NCI-H226 (cell line): ENCODE measurements at places on chromosomes 16 and 17.

DNA sequence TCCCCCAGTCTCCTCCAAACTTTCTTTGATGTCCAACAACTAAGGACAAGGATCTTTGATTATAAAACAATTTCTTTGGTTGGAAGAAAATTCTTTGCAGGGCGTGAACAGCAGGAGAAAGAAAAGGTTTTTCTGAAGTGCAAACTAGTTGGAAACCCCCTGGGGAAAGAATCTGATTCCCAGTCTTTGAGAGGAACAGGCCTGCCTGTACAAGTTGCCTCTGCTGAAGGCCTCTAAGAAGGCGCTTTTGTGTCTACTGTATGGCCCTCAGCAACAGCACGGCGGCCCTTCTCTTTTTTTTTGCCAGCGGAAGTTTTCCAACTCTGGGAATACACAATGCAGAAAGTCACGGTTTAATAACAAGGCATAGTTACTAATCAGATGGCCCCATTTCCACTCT is 14.0 kb downstream of the RNF43 start:
- DNase-seq, result peak; percentile 39

DNA sequence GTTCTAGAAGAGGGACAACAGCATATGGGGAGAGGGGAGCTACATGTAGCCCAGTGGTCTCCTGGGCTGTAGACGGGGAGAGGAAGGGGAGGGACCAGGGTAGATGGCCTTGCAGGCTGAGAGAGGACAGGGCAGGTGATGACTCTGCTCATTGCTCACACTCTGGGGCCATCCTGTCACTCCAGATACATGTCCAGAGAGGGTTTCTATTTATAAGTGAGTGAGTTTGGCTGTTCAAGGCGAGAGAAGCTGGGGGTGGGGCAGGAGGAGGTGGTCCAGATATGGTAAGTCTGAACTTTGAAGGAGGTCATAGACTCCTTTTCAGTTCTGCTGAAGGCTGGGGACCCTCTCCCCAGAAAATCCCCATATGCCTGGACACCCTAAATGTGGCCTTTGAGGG is 22.2 kb downstream of the CACNA1G start:
- no peak for DNase-seq

DNA sequence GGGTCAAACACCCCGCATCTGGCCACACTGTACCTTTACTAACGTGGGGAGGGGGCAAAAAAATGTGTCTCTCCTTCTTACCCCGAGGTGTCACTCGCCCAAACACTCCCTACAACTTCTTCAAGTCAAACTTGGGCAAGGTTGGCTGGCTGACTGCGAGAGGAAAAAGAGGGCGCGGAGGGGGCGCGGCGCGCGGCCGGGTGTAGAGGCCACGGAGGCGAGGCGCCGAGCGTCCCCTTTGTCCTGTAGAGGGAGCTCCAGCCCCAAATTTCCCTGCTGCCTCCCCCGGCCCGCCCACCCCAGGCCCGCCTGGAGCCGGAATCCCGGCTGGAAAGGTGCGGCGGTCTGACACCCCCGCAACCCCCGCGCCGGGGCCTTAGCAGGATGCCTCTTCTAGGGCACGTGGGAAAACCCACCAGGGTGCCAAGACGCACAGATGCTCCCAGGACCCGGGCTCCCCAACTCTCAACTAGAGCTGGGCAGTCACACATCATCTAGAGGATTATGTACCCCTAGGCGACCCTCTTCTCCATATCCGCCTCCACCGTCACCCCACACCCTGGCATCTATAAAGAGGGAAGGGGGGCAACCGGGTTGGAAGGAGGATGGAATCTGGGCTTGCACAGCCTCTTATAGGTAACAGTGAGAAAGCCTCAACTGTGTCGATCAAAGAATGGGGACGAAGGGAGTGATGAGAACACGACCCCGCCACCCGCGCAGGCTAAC is 4.2 kb downstream of the IRX3 start:
- DNase-seq, result no peak

GRCh38 chr17:81928544-81929252 is 1.2 kb upstream of the MAFG start:
- peak; percentile 1 for DNase-seq

GRCh38 chr16:49889725-49890397 is 33.9 kb upstream of the ZNF423 start:
- no peak for DNase-seq
